Urinary bladder (tissue), 4 donors: ENCODE measurements at places on chromosomes 3 and 15. TPM values are rescaled to one million over a fixed set of nuclear protein-coding genes. Genes with fewer than 3 reads are reported as not detected.

LRRC3B gene
- polyA plus RNA-seq = 5.8 TPM

SUSD5 gene
- 2.2 TPM for polyA plus RNA-seq

AADAC gene
- 0.94 TPM for polyA plus RNA-seq

KIF7 gene
- polyA plus RNA-seq = 9.9 TPM

C3orf22 gene
- polyA plus RNA-seq = not detected

CACNA1D gene
- polyA plus RNA-seq = 1.6 TPM

KNG1 gene
- polyA plus RNA-seq = 0.37 TPM

FOXB1 gene
- 0.03 TPM for polyA plus RNA-seq

CLRN1 gene
- polyA plus RNA-seq = not detected

GOLGA8Q gene
- 1.2 TPM for polyA plus RNA-seq

EPHA3 gene
- polyA plus RNA-seq = 13.6 TPM

RARRES1 gene
- 67.0 TPM for polyA plus RNA-seq

CLDN18 gene
- not detected for polyA plus RNA-seq

SPINT1 gene
- polyA plus RNA-seq = 17.4 TPM

TMIE gene
- polyA plus RNA-seq = 1.0 TPM

RYK gene
- polyA plus RNA-seq = 56.4 TPM

RASL12 gene
- polyA plus RNA-seq = 85.0 TPM

FSIP1 gene
- polyA plus RNA-seq = 0.27 TPM

RETNLB gene
- polyA plus RNA-seq = not detected

SYNM gene
- 898 TPM for polyA plus RNA-seq

STIMATE gene
- 17.6 TPM for polyA plus RNA-seq

IL20RB gene
- 0.98 TPM for polyA plus RNA-seq

PLCL2 gene
- polyA plus RNA-seq = 2.7 TPM

ALS2CL gene
- 10.6 TPM for polyA plus RNA-seq

FBXW12 gene
- not detected for polyA plus RNA-seq

ADCY5 gene
- polyA plus RNA-seq = 53.1 TPM

PAQR9 gene
- polyA plus RNA-seq = 0.03 TPM

CYP1A1 gene
- polyA plus RNA-seq = 7.3 TPM

LMOD3 gene
- 0.65 TPM for polyA plus RNA-seq

STRIT1 gene
- not detected for polyA plus RNA-seq

HERC2 gene
- 37.9 TPM for polyA plus RNA-seq

SPTSSB gene
- polyA plus RNA-seq = 11.1 TPM

GCNT3 gene
- polyA plus RNA-seq = 0.04 TPM

CYP8B1 gene
- polyA plus RNA-seq = 0.10 TPM
